Type B pancreatic cell (in vitro differentiated cells): ENCODE measurements at places on chromosomes 7 and 10.

DNA sequence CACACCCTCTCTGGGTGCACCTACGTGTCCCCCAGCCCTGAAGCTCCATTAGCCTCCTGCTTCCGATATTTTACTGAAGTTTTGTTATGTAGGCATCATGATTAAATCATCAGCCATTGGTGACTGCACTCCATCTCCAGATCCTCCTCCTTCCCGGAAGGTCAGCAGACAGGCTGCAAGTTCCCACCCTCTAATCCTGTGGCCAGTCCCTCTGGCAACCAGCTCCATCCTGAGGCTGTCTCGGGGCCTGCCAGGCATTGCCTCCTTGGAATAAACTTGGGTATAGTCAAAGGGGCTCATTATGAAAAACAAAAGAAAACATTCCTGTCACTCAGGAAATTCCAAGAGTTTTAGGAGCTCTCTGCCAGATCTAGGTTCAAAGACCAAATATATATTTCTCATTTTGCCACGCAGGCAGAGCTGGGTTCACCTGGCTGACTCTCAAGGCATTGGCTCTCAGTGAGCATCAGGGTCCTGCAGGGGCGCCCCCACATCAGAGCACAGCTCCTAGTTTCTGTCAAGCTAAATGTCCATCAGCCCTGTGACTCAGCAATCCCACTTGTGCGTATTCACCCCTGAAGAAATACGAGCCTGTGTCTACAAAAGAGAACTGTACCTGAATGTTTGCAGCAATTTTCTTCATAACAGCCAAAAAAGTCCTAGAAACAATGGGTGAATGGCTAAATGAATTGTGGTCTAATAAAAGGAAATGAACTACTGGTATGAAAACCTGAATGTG lies 27.4 kb upstream of the TMEM72 start:
- no peak for DNase-seq

- no peak for DNase-seq
These were observed 132.7 kb downstream of the ARID5B start for GRCh38 chr10:62034096-62034640.

DNA sequence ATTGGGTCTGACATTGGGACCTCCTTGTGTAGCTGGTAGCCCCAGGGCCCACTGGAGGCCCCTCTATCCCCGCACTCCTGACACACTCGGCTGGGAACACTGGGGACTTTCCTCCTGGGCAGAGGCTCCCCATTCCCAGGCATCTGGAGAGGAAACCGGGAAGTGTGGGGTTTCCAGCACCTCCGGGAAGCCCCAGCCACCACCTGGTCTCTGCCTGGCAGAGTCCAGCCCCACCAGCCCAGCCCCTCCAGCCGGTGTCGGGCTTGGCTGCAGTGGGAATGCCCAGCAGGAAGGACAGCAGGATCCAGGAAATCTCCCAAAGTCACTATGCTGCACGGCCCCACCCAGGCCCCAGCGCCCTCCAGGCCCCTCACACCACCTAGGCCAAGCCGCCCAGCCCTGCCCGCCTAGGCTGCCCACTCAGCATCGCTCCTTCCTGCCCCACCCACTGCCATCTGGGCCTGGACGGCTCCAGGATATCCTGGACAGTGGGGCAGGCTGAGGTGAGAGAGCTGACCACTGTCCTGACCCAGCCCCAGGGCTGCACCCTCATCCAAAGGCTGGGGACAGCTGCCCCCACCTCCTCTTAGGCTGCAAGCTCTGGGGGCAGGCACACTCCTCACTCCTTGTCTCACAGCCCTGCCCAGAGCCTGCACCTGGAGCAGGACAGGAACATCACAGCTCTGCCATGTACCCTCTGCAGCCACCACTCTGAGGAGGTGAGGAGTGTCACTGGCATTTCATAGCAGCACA lies 11.8 kb downstream of the RASGEF1A start:
- no peak for DNase-seq

DNA sequence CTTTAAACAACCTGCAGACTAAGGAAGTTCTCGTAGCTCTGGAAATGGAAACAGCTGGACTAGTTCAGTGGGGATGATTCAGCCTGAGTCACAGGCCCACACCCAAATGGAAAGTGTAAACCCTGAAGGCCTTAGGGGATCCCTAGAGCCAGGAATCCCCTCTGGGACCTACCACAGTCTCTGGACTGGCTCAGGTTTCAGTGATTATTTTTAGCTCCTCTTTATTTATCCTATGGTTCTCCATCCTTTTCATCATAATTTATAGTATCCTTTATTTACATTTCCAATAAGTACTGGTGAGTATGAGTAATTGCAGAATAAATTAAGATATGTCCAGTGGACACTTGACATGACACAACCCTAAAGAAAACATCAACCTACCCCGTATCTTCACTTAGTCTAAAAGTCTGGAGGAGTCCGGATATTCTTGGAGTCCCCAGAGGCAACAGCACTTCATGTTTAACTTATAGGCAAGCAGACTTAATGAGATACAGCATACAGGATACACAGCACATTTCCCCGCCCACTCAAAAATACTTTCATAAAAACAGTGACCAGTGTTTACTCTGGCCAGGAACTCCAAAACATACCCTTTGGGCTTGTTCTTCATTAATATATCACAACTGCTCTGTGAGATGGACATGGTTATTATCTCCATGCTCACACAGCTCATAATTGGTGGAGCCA lies 28.4 kb upstream of the SEMA3E start:
- no peak for DNase-seq

DNA sequence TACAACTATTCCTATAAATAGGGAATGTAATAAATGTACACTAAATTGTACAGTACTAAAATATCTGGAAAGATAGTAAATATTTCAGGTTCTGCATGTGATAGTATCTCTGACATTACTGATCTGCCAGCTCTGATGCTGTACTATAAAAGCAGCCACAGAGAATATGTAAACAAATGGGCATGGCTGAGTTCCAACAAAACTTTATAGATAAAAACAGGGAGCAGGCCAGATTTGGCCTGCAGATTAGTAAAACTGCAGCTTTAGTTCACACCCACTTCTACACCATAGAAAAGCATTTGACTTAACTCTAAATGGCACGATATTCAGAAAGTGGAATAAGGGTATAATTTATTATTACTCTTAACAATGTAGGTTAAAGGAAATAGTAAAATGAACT lies 18.8 kb upstream of the TLL2 start:
- DNase-seq = no peak

DNA sequence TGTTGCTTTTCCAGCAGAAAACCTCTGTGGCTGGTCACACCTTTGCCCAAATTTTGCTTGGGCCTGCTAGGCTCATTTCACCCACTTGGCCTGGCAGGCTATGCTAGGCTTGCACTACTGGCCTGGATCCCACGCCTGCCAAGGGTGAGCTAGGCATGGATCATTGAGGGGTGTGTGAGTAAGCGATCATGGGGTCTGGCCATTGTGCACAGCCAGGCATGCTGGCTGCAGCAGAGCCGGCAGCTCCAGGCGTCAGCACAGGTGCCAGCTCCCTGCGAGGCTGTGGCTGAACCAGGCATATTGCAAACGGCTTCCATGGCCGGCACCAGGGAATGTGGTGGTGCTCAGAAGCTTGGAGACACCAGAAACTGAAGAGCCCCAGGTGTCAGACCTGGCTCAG lies 19.2 kb downstream of the CFAP70 start:
- no peak for DNase-seq

GRCh38 chr10:34433241-34434076 lies 381.6 kb downstream of the PARD3 start:
- DNase-seq = no peak

- no peak for DNase-seq
These were observed 8.8 kb upstream of the GET4 start for GRCh38 chr7:867406-868188.

DNA sequence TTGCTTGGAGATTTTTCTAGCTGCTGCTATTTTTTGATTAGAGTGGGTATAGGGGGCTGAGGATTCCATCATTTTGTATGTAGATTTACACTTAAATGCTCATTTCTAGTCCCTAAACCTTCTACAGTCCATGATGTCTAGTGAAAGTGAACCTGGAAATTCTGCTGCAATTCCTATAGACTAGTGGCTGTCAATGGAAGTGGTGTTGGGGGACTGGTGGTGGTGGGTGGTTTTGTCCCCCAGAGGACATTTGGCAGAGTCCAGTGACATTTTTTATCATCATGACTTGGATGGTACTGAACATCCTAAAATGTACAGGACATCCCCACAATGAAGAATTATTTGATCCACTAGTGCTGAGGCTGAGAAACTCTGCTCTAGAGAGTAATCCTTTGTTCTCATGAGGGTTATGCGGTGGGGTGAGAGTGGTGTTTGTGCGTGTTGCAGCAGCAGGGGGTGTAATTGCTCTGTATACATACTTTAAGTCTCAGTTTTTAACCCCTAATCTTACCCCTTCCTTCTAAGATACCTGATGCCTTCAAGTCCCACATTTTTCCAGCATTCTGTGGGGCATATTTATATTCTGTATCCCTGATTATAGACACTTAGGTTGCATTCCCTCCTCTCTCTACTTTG lies 35.0 kb downstream of the KIF11 start:
- DNase-seq = no peak

GRCh38 chr7:136293272-136293671 lies 316.1 kb upstream of the MTPN start:
- no peak for DNase-seq

- DNase-seq = no peak
These were observed 1.0 kb upstream of the CBLL1 start for GRCh38 chr7:107742678-107743566.

GRCh38 chr7:44693641-44694313 lies 54.9 kb upstream of the ZMIZ2 start:
- no peak for DNase-seq

- no peak for DNase-seq
These were observed 779 bp downstream of the IFIT2 start for GRCh38 chr10:89302625-89303024.

- DNase-seq = no peak
These were observed 13.4 kb downstream of the ADIRF start for GRCh38 chr10:86981716-86982115.

- no peak for DNase-seq
These were observed 1.0 kb upstream of the ENO4 start for GRCh38 chr10:116848032-116848943.
